ENCODE measurements at places on chromosomes 11 and 22. TPM values are rescaled to one million over a fixed set of nuclear protein-coding genes. Genes with fewer than 3 reads are reported as not detected.

DNA sequence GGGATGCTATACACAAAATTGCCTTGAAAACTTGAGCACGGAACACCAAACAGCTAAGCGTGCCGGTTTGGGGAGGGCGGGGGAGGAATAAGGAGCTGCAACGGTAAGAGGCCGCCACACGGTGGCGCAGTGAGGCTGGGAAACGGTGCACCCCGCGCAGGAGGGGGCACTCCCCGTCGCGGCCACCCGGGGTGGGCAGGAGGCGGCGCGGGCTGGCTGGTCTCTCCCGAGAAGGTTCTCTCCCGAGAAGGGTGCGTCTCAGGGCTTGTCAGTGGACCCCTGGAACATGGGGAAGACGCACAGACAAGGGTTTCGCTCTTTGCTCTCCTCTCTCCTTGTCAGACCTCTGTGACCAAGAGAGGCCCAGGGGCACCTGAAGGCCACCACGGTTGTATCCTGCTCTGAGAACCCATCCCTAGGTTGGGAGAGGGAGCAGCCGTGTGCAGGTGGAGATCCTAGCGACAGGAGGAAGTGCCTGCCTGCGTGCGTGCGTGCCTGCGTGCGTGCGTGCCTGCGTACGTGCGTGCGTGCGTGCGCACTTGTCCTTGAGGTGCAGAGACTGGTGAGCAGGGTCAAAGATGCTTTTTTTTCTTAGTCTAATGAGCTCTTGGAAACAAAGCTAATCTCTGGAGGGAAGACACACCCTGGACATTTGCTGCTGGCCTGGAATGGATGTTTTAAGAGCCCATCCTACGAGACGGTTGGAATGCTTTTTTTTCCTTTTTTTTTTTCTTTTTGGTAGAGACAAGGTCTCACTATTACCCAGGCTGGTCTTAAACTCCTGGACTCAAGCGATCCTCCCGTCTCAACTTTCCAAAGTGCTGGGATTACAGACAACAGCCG is 18.1 kb upstream of the JAM3 start:
- peak; percentile 92 for DNase-seq

GRCh38 chr22:42287174-42287890 is 16.9 kb upstream of the TCF20 start:
- no peak for DNase-seq

DNA sequence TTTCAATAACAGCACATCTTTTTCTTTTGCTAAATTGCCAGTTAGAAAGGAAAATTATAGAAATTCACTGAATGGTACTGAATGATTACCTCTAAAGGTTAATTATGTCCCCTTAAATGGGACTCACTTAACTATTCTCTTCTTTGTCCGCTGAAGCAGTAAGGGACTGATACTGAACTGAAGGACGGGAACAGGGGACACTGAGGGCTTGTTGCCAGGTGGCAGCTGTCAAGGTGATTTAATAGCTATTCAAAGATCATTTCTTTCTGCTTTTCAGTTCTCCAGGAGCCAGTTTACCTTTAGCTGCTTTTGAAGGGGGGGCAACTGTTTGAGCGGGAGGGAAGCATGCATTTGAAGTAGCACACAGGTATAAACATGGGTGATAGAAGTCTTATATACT is 325.4 kb upstream of the CCDC90B start:
- no peak for DNase-seq

- peak; percentile 86 for DNase-seq
Measured at GRCh38 chr11:16945671-16946469, 68.3 kb downstream of the PLEKHA7 start.

DNA sequence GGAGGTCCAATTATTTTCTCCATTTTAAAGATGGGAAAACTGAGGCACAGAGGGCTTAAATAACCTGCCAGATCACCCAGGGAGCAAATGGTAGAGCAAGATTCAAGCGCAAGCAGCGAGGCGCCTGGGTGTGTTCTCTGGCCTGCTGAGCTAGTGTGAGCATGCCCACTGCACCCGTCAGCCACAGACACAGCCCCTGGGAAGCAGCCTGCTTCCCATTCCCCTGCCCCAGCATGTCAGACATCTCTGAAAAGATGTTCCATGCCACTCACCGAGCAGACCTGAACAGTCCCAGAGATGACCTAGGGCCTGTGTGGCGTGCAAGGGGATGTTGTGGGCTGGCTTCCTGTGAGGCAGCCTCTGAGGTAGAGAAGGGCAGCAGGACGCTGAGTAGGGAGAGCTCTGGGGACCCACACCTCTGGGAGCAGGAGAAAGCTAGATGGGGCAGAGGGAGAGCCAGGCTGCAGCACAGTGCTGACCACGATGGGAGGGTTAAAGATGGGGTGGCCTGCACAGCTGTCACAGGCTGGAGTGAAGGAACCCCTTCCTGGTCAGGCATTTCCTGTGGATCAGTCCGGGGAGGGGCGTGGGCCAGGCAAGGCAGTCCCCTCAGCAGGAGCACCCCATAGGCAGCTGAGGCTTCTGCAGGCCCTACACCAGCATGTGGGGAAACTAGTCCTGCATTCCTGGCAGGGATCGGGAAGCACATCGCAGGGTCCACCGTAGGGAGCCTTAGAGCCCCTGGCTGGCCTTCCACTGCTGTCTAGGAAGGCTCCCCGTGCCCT is 101.4 kb downstream of the GALNT18 start:
- no peak for DNase-seq

Gene MYO7A
- 2.6 TPM for total RNA-seq

Gene AP2A2
- 140 TPM for total RNA-seq

Gene ADAMTS8
- 11.9 TPM for total RNA-seq

Gene HTR3A
- total RNA-seq: not detected

Gene TSGA10IP
- not detected for total RNA-seq

Gene IRAG1
- 24.6 TPM for total RNA-seq

Gene PKNOX2
- 2.3 TPM for total RNA-seq

Gene DDIAS
- total RNA-seq: 2.6 TPM

Gene TMEM25
- 52.7 TPM for total RNA-seq

Measured in stomach (tissue), 19 donors.